ENCODE measurements at places on chromosomes 2 and 18.

DNA sequence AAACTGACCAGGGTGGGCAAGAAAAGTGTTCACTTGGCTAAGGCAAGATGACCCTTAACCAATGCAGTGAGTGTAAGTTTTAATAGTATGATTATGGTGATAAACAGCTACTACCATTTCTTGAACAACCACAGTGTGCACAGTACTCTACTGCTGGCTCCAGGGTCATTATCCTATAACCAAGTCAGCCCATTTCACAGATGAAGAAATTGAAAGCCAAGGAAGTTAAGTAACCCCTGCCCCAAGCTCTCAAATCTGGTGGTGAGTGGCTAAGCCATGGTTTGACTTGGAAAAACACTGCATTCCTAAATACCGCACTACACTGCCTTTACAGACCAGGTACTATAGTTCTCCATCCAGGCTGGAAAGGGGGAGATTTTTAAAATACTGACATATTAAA lies 5.7 kb downstream of the ZNF385B start:
- no peak for DNase-seq

GRCh38 chr2:199469514-199470360 lies 12.0 kb upstream of the SATB2 start:
- no peak for DNase-seq

GRCh38 chr2:5007596-5007995 lies 684.6 kb upstream of the SOX11 start:
- DNase-seq, result peak; percentile 24

DNA sequence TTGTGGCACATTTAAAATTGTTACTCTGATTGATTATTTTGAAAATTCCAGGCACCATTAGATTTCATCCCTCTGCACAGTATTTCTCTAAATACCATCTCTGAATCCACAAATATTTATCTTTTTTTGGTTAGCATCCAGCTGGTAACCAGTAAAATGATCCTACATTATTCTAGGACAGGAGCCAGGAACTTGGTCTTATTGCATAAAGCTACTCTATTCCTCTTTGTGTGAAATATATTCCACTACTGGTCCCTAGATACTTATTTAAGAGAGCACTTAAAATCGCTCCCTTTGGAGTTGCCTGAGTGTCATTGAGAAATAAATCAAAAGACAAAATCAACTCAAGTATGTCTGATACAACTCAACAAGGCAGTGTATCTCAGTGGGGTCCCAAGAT lies 7.4 kb upstream of the MBOAT2 start:
- DNase-seq, result peak; percentile 84

GRCh38 chr18:697012-697411 lies 15.4 kb downstream of the ENOSF1 start:
- no peak for DNase-seq

DNA sequence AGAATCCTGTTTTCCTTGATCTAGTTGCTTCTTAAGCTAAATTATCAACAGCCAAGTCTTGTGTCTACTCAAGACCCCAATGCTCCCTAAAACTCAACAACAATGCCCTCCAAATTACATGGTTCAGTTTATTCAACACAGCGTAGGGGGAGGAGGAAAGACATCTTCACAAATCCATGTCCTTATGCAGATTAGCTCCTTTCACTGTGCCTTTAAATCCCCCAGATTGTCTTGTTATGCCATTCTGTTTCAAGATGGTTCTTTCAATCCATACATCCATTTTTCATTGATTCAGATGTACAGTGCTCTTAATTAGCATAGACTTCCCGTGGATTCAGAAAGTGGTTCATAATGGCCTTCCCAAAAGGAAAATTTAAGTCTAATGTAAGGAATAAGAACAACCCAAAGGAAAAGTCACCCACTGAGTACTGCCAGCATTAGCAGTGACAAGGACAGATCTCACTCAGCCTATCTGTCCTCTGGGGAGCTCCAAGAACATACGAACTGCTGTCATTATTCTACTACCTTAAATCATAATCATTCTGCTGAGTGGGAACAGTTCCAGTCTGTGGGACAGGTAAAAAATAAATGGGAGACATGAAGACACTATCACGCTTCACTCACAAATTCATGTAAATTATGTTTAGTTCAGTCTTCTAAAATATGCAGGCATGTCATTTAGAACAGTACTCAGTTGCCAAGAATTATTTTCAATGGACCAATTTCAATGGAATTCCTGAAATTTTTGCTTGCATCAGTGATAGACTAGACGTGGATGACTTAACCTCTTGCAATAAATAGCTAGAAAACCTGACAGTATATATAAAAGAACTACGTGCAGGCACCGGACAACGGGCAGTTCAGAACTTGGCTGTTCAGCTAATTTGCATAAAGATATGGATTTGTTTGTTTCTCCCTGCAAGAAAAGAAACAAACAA lies 58.9 kb upstream of the RNU4ATAC start:
- DNase-seq, result peak; percentile 90

DNA sequence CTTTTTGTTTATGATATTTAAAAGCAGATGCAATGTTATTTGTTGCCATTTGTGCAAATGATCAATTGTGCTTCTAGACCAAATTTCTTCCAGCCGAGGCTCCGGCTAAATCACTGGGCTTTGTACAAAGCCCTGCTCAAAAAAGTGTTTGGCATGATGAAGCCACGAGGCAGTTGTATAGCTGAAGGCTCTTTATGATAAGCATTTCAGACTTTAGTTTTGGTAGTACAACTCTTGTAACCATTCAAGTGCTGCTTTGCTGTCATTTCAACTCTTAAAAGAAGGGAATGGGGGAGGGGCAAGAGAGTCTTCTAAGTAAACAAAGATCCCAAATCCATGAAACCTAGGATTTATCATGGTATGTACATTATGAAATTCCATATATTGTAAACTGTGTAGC lies 3.3 kb upstream of the ZNF532 start:
- no peak for DNase-seq

DNA sequence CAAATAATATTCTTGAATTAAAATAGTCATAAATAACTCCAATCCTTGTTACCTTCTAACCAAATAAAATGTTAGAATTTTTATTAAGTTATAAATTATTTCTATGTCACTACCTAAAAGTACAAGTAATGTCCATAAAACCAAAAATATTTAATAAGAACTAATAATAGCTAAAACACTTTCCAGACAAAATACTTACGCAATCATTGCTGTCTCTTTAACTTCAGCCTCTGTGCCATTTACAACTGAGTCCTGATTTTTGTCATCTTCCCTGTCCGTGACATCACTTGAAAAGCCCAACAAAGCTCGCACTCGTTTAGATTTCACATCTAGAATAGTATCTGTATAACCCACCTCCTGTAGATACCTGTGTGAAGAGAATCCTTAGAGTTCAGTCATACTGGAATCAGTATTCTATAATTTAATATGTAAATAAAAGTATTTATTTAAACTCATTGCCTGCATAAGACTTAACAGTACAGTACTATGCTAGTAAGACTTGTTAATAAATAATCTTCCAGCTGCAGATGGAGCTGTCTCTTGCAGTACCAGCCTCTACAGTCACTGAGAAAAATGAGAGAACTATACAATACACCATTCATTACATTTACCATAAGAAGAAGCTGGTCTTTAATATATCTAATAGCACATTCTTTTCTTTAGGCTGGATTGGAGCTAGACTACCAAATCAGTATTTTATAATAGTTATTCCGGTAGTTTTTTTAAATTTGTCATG lies 63.8 kb downstream of the STRN start:
- DNase-seq, result no peak
